CD8-positive, alpha-beta memory T cell (primary cell): ENCODE measurements at places on chromosomes 2 and 18. TPM values are rescaled to one million over a fixed set of nuclear protein-coding genes. Genes with fewer than 3 reads are reported as not detected.

DNA sequence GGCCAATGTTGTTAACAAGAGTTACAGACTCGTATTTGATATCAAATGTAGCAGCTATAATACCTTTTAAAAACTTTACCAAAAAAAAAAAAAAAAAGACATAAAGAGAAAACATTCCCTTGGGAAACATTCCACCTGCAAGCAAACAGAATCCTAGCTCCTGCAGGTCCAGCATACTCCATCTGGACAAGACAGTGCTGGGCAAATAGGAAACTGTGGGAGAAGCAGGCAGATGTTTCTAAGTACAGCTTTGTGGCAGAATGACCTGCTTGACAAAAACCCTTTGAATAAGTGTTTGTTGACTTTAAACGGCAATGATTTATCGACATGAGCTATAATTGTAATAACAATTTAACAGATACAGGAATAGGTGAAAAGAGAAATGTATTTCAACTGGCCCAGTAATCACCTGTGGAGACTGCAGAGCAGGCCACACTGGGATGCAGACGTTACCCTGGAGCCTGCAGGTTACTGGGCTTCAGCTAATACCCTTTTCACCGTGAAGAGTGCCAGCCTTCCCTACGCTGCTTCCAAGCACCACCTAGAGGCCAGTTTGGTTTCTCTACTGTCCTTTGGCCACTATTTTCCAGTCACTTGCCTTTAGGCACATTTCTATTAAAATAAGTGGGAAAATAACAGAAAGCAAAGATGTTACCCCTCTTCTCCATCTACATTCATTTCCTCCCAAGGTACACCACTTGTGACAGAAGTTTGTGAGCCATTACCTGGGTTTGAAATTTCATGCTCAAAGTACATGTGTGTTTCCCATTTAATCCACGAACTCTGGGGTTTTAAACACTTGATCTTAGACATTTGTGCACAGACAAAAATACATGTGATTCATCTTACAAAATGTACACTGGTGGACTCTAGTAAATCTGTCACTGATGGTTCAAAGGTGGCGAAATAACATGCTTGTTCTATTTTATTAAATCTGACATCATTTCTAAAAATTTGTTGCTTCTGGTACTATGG lies 96.9 kb upstream of the ZNF397 start:
- no peaks in the 10 kb centered on the region for H3K4me1 ChIP-seq
- no peaks in the 10 kb centered on the region for H3K36me3 ChIP-seq
- no peak overlapping the region for H3K27ac ChIP-seq
- peak; percentile 8 for DNase-seq
- no peaks in the 10 kb centered on the region for H3K27me3 ChIP-seq
- H3K4me3 ChIP-seq = no peak overlapping the region

- no peaks in the 10 kb centered on the region for H3K27me3 ChIP-seq
- H3K4me1 ChIP-seq = peaks cover 13% of the 10 kb centered on the region
These were observed 4.6 kb upstream of the RHBDD1 start for GRCh38 chr2:226831266-226831665.

DNA sequence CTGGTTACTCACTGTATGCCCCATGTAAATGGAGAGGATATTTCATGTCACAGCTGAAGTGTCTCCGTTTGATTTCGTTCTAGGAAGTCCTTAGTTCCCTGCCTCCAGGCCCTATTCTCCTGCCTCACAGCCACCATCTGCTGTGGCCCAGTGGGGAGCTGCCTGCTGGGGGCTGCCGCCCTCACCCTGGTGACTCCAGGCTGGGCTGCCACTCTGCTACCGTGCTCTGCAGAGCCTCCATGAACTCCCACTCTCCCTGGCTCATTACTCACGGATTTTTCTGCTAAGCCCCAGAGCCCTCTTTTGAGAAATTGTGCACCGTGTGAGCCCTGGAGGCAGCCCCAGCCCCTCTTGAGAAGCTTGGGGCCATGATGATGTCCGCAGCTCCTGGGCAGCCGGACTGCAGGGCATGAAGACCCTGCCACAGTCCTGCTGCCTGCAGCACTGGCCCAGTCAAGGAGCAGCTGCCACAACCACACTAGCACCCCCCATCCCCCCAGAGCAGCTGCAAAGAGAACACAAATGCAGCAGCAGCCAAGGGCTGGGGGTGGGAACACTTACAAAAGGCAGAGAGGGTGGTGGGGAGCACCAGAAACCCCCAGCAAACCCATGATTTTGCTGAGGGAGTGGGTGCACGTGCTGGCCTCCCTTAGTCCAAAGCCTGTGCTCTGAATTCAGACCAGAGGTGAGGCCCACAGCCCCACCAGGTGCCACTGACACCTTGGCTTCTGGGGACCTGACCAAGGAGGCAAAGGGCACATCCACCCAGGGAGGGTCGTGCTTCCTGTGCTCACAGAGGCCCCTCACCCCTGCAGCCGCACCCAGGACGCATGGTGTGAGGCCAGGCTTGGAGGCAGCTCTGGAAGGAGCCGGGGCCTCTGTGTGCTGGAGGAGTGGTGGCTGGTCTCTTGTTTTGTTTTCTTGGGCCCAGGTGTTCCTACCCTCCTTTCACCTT lies 270.2 kb upstream of the RAB6C start:
- no peak for DNase-seq
- no peak overlapping the region for H3K4me3 ChIP-seq
- no peaks in the 10 kb centered on the region for H3K36me3 ChIP-seq
- no peak overlapping the region for H3K27ac ChIP-seq
- no peaks in the 10 kb centered on the region for H3K27me3 ChIP-seq

DNA sequence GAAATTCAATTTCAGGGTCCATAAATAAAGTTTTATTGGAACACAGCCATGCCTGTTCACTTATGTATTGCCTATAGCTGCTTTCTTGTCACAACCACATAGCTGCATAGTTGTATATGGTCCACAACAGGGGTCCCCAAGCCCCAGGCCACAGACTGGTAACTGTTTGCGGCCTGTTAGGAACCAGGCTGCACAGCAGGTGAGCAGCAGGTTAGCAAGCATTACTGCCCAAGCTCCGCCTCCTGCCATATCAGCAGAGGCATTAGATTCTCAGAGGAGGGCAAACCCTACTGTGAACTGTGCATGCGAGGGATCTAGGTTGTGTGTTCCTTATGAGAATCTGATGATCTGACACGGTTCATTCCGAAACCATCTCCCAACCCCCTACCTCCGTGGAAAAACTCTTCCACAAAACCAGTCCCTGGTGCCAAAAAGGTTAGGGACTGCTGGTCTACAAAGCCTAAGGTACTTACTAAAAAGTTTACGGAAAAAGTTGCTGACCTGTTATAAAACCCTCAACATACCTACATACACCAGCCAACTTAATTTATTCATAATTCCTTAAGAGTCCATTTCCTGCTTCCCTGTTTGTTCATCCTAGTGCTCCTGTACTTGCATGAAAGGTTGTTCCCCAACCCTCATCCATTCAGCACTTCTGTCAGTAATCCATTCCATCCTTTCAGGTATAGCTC lies 40.1 kb downstream of the NDUFAF7 start:
- no peak for DNase-seq
- H3K27me3 ChIP-seq = no peaks in the 10 kb centered on the region
- H3K4me1 ChIP-seq = no peaks in the 10 kb centered on the region

Gene ACTR1B
- 16.5 TPM for polyA plus RNA-seq

DNA sequence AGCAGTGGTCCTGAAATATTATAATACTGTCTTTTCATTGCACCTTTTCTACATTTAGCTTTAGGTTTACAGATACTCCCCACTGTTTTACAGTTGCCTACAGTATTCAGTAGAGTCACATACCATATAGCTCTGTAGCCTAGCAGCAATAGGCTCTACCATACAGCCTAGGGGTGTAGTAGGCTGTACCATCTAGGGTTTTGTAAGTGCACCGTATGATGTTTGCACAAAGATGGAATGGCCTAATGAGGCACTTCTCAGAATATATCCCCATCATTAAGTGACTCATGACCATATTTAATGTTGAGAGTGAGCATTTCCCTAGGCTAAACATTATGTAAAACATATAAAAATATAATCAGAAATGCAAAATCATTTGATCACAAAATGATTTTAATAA lies 511.3 kb upstream of the RAB12 start:
- H3K4me1 ChIP-seq = no peaks in the 10 kb centered on the region
- H3K27me3 ChIP-seq = no peaks in the 10 kb centered on the region
- DNase-seq = no peak
- no peak overlapping the region for H3K27ac ChIP-seq

DNA sequence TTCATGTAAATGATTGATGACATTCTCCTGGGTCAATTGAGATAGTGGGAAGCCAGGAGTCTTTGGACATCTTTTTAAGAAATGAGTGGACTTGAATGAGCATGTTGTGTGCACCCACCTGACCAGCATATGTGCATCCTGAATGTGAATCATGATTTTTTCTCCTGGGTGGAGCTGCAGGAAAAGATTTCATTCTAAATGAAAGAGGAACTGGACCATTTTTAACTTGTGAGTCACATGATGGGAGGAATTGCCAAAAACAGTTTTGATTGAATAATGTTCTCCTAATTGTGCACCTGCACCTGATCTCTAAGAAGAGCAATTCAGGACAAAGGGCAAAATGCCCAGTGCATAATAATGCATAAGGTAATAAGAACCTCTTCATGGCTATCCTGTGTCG lies 32.3 kb downstream of the COPS8 start:
- H3K36me3 ChIP-seq = no peaks in the 10 kb centered on the region
- no peaks in the 10 kb centered on the region for H3K4me1 ChIP-seq
- no peak for DNase-seq
- no peak overlapping the region for H3K4me3 ChIP-seq
- no peaks in the 10 kb centered on the region for H3K27me3 ChIP-seq

GRCh38 chr2:8922431-8922830 lies 81.1 kb downstream of the MBOAT2 start:
- no peaks in the 10 kb centered on the region for H3K36me3 ChIP-seq
- H3K4me1 ChIP-seq = no peaks in the 10 kb centered on the region
- DNase-seq = no peak
- H3K4me3 ChIP-seq = no peak overlapping the region

GRCh38 chr2:169478745-169479256 lies 493 bp upstream of the BBS5 start:
- peak overlapping the region; percentile 43 for H3K27ac ChIP-seq
- H3K4me3 ChIP-seq = peak overlapping the region; percentile 75
- H3K36me3 ChIP-seq = no peaks in the 10 kb centered on the region
- H3K4me1 ChIP-seq = no peaks in the 10 kb centered on the region

DNA sequence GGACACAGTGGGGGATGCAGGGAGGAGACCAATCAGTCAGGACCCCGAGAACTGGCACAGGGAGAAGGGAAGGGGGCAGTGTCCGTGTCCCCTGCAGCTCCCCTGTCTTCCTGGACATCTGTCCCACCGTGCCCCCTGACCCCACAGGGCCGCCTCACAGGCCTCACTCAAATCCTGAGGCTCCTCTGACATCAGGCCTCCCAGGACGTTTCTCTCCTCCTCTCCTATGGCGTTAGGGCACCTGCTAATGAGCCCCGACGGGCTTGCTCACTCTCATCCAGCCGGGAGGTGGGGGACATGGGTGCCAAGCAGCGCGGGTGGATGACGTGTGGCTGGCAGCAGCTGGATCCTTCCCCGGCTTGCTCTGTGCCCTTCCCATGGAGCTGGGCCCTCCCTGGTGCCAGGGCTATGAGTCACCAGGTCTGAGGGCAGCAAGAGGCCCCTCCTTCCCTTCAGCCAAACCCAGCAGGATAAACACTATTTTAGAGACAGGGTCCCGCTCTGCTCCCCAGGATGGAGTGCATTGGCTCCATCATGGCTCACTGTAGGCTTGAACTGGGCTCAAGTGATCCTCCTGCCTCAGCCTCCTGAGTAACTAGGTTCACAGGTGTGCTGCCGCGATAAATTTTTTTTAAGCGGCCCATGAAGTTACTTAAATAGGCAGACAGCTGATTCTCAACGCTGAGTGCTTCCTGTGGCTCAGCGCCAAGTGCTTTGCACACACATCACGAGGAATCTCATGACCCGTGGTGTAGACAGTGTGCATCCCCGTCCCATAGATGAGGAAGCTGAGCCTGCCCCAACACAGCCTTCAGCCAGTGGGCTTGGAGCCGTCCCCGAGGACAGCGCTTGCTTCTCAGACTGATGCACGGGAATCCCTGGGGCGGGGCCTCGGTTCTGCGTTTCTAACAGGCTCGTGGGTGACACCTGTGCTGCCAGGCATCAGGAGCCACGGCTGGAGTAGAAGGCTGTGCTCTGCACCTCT lies 64.5 kb upstream of the HDAC4 start:
- no peaks in the 10 kb centered on the region for H3K27me3 ChIP-seq
- no peak for DNase-seq
- H3K36me3 ChIP-seq = no peaks in the 10 kb centered on the region
- H3K4me3 ChIP-seq = no peak overlapping the region
- H3K27ac ChIP-seq = no peak overlapping the region

DNA sequence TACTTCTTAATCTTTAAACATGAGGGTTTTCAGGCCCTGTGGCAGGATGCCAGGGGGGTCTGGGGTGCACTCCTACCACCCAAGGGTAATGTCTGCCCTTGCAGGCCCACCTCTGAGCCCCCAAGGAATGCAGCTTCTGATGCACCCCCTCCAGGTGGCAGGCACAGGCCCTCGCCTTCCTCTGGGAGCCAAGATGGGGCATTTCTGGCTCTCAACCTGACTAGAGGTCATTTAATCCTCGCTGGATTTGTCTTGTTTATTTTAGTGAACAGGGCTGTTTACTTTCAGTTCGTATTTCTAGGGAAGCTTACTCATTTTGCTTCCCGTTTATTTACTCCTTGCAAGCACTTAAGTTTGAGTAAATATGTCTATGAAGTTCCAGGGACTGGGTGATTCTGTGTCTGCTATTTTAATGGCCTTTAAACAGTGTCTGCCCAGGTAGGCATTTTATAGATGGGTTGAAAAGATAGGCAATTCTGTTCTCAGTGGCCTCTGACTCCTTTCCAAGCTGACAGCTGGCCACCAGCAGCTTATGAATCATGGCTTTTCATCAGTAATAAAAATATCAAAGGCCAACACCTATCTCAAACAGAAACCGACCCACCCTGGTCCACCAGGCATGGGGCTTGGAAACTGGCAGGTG lies 11.1 kb upstream of the DNPEP start:
- H3K4me3 ChIP-seq = no peak overlapping the region
- H3K27me3 ChIP-seq = no peaks in the 10 kb centered on the region
- H3K27ac ChIP-seq = no peak overlapping the region

- no peaks in the 10 kb centered on the region for H3K36me3 ChIP-seq
- H3K27ac ChIP-seq = no peak overlapping the region
- H3K27me3 ChIP-seq = no peaks in the 10 kb centered on the region
- no peak overlapping the region for H3K4me3 ChIP-seq
These were observed 46.3 kb downstream of the ASB18 start for GRCh38 chr2:236217926-236218325.

DNA sequence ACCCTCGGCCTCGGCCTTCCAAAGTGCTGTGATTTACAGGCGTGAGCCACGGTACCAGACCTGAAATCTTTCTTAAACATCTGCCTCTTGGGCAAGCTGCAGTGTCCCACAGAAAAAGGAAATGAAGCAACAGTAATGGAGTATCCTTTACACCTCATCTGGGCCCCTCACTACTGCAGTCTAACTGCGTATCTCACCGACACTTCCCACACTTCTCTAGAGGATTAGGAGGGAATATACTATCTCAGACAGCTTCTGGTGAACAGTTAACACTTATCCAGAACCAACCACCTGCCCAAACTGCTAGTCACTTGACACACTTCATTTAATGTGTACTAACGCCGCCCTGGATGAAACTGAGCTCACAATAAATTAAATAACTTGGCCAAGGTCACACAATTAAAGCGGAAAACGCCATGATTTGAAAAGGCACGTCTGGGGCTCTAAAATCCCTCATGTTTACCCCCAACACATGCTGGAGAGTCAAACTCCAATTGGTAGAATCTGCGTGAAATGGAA lies 993 bp downstream of the COX7A2L start:
- peaks cover 45% of the 10 kb centered on the region for H3K4me1 ChIP-seq
- DNase-seq = no peak
- H3K27ac ChIP-seq = peak overlapping the region; percentile 94
- H3K36me3 ChIP-seq = no peaks in the 10 kb centered on the region
- H3K27me3 ChIP-seq = no peaks in the 10 kb centered on the region
